ENCODE measurements at places on chromosomes 12 and 14.

DNA sequence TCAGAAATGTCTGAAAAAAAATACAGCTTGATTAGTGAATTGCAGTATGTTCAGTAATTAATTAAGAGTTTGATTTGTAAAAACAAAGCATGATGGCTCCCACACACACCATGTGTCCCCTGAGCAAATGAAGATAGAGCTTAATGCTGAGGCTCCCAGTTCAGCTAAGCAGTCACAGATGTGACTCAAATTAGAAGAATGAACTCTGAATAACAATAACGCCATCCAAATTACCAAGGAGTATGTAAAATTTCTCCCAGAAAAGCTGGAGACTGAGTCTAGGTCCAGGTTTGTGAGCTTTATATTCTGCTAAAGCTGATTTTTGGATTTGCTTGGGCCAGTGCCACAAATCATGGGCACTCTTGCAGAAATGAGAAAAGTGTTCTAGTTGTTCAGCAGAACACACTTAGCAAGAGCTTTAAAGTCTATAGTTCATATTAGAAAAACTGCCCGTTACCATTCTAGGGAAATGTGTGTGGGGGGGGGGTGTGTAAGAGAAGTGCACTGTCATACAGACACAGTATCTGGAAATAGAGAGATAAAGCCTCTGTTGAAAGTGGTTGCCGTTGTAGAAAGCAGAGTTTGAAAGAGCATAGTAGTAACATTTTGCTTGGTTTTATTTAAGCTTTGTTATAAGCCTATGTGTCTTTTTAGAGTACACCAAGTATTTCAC, 253.1 kb downstream of the BCAT1 start:
- DNase-seq: no peak

- DNase-seq: no peak
These were observed 274.9 kb upstream of the NOVA1 start for GRCh38 chr14:26872515-26873361.

DNA sequence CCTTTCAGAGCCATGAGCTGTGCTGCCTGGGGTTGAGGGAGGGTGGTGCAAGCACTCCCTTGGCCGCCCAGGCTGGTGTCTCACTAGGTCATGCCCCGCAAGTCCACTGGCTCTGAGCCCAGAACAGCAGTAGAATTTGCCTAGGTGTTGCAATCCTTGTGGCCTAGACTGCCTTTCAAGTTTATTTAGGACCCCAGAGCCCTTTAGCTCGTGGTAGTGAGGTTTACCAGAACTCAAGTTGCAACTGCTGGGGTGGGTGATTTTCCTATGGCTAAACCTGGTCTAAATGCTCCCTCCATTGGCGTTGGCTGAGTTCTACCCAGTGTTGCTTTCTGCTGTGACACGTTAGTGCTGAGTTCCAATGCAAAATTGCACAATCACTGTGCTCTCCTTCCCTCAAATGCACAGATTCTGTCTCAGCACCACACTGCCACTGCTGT, 287.2 kb downstream of the BCAT1 start:
- no peak for DNase-seq

DNA sequence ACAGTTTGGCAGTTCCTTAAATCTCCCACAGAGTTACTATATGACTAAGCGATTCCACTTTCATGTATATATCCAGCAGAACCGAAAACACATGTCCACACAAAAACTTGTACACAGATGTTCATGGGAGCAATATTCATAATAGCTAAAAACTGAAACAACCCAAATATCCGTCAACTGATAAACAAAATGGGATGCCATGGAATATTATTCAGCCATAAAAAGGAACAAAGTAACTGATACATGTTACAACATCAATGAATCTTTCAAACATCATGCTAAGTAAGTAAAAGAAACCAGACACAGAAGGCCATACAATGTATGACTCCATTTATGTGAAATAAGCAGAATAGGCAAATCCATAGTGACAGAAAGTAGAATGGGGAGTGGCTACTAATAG, 80.2 kb upstream of the GPHB5 start:
- DNase-seq: no peak

- no peak for DNase-seq
These were observed 256.1 kb downstream of the APAF1 start for GRCh38 chr12:98901189-98901588.
